ENCODE measurements at places on chromosomes 7 and 10. TPM values are rescaled to one million over a fixed set of nuclear protein-coding genes. Genes with fewer than 3 reads are reported as not detected.

DNA sequence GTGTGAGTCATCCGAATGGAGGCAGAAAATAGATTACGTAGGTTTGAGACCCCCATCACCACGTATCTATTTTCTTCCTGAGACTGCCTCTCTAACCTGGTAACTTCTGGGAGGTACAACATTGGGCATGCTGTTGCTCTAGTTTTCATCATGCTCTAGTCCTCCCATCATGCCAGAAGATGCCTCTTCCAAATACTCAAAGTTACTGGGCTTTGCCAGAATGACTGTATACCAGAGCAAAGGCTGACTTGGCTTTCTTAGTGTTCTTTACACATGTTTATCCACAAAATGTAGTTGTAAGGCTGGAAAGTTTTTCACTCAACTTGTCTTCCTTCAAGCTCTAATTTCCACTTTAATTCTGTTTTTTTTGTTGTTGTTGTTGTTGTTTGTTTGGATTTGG, 370.5 kb downstream of the MDFIC start:
- DNase-seq: no peak

GRCh38 chr10:21230219-21230618, 295.3 kb downstream of the SKIDA1 start:
- DNase-seq: no peak

DNA sequence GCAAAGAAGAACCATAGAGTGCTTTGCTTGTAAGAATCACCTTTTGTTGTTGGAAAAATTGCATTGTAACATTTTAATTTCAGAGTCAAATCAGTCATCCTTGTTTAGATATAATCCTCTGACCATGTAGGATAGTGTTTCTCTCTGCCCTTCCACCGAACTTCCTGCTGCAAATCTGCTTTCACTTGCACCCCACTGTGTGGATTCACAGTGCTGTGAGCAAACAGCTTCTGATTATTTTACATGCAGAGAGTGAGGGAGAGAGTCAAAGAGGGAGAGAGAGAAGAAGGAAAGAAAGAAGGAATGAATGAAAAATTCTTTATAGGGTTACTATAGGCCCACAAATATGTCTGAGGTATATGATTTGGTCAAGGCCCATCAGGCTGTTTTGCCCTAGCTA, 30.0 kb upstream of the SEM1 start:
- no peak for DNase-seq

DNA sequence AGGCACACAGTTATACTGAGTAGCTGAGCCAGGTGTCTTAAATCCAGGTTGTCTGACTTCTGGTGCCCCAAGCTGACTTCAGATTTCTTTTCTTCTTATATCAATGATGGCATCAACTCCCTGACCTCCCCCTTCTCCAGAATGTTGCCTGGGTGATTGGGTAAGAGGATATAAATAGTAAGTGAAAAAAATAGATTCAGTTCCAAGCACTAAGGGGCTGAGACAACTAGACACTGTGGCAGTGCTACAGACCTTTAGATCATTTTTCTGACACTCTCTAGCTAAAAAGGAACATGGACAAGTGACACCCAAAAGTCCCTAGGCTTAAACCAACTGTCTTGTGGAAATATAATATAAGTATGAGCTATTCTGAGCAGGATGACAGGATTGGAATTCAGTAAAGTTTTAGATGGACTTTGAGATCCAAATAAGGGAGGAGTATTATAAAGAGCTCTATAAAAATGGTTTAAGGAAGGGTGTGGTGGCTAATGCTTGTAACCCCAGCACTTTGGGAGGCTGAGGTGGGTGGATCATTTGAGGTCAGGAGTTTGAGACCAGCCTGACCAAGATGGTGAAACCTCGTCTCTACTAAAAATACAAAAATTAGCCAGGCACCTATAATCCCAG, 589.1 kb upstream of the GALNT17 start:
- no peak for DNase-seq

FKBP6 gene
- polyA plus RNA-seq: not detected

NPTX2 gene
- 10.2 TPM for polyA plus RNA-seq

DHX32 gene
- 18.8 TPM for polyA plus RNA-seq

APBB1IP gene
- polyA plus RNA-seq: 1.3 TPM

PRLHR gene
- not detected for polyA plus RNA-seq
